ENCODE measurements at places on chromosomes 11 and 22.

DNA sequence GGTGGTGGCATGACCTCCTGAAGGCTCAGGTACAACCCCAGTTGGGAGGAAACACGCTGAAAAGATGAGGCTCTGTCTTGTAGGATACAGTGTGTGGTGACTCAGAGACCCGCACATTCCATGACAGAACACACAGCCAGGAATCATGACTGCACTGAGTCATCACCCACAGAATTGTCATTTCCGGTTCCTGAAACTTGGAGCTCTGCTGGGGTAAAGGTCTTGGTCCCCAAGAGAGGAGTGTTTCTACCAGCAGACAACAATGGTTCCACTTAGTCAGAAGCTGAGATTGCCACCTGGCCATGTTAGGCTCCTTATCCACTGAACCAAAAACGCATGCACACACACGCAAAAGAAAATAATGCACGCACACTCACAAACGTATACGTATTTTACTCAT lies 31.5 kb upstream of the CYB5R3 start:
- DNase-seq = no peak

DNA sequence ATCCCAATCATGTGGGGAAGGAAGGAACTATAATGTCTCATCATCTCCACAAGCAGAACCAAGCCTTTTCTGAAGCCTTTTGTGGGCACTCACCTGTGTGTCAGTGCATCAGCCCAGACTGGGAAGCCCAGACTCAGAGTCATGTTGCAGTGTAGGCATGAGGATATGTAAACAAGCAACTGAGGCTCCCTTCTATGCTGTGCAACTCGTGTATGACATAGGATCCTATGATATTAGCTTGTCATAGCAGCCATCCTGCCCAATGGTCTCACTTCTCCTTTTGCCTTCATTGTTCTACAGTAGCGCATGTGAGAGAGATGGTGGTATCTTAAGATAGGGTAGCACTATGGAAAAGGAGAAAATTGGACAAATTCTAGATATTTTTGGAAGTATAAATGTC lies 103.4 kb upstream of the OLFML1 start:
- no peak for DNase-seq

GRCh38 chr22:44707752-44708151 lies 5.7 kb downstream of the PRR5 start:
- no peak for DNase-seq

GRCh38 chr11:69440876-69441275 lies 40.6 kb upstream of the LINC01488 start:
- no peak for DNase-seq

GRCh38 chr11:20087118-20087521 lies 73.2 kb downstream of the DBX1 start:
- no peak for DNase-seq

GRCh38 chr11:73361953-73362776 lies 14.0 kb upstream of the RELT start:
- no peak for DNase-seq

DNA sequence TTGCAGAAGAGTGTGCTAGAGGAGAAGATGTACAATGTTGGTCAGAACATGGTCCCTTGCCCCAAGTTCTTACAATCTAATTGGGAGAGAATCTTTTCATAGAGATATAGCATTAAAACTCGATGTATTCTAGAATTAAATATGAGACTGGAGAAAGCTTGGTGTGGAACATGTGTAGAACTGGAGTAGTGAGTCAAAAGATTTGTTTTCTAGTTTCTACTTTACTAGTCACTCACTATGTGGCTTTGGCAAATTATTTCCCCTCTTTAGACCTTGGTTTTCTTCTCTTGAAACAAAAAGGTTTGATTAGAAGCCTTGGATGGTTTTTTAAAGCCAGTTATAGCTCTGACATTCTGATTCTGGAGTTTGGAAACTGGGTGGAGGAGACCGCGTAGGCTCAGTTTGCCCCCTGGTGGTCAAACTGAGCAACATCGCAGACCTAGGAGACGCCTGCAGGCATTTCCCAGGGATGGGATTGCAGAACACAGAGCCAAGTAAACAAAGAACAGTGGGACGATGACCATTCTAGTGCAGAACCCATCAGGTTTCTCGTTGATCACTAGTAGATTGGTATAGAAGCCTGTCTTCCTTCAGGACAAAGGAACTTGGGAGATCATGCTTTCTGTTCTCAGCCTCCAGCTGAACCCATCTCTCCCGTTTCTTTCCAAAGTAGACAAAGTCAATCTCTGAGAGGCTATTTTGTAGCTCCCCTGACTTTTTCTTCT lies 8.5 kb upstream of the CHRDL2 start:
- DNase-seq = peak; percentile 36
